ENCODE measurements at places on chromosomes 5 and 9.

DNA sequence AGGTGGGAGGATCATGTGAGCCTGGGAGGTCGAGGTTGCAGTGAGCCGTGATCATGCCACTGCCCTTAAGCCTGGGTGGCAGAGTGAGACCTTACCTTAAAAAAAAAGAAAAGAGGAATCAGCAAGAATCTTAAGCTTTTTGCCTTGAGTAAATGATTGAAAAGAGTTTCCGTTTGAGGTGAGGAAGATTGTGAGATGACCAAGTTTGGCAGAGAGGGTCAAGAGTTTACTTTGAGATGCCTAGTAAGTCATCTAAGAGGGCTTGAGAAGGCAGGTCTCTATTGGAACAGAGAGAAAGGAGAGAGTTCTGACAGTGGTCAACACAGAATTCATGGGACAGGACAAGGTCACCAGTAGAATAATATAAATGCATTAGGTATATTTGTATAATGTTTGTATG lies 572.1 kb downstream of the TLE4 start:
- no peak for DNase-seq

- peak; percentile 41 for DNase-seq
Observed at GRCh38 chr5:120464627-120465435, 731 bp downstream of the PRR16 start.

DNA sequence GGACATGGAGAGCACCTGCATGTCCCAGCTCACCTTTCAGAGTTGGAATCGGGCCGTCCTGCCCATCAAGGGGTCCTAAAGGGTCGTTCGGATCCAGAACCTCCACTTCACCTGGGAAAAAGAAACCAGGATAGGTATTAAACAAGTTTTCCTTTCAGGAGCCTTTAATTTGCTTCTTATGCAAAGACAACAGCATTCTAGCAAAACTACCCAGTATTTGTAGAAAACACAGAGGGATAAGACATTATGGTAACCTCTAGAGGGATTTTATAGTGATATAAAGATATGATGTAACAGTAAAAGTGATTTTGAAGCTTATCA lies 174.4 kb downstream of the ROR2 start:
- no peak for DNase-seq

DNA sequence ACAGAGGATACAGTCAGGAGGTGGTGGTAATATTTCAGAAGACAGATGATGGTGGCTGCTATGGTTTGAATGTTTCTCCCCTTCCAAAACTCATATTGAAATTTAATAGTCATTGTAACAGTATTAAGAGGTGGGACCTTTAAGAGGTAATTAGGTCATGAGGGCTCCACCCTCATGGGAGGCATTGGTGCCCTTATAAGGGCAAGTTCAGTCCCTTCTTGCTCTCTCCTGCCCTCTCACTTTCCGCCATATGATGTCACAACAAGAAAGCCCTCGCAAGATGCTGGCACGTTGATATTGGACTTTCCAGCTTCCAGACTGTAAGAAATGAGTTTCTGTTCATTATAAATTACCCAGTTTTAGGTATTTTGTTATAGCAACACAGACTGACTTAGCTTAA lies 274.9 kb downstream of the PDE4D start:
- no peak for DNase-seq

GRCh38 chr9:134339183-134339806 lies 13.0 kb downstream of the RXRA start:
- DNase-seq: no peak

GRCh38 chr9:71755869-71756268 lies 12.4 kb downstream of the CEMIP2 start:
- DNase-seq: no peak

- DNase-seq: no peak
Observed at GRCh38 chr5:65247594-65247993, 234.1 kb downstream of the ADAMTS6 start.

GRCh38 chr5:102850503-102850902 lies 95.4 kb downstream of the PAM start:
- no peak for DNase-seq
